ENCODE measurements at places on chromosomes 6 and 20.
A peak's percentile ranks its signal among the peaks of the same experiment; 100 is the strongest.

DNA sequence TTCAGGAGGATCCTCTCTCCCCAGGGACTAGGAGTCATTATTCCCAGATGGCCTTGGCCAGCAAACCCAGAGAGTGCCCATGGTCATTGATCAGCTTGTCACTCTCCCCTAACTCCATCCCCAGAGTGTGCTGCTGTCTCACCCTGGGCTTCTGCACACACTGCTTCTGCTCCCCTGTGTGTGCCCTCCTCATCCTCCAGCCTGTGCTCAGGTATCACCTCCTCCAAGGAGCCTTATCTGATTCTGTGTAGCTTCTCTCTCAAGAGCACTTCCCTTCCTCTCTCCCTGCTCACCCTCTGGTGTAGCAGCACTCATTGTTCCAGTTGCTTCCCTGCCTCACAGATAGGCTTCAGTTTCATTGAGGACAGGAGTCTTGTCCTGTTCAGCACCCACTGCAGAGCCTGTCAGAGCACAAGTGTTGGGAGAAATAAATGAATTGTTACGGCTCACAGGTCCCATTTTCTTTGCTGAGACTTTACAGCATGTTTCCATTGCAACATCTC, 102.4 kb downstream of the JAG1 start:
- no peak for DNase-seq

GRCh38 chr6:49097116-49097515, 365.9 kb downstream of the MMUT start:
- DNase-seq: no peak

DNA sequence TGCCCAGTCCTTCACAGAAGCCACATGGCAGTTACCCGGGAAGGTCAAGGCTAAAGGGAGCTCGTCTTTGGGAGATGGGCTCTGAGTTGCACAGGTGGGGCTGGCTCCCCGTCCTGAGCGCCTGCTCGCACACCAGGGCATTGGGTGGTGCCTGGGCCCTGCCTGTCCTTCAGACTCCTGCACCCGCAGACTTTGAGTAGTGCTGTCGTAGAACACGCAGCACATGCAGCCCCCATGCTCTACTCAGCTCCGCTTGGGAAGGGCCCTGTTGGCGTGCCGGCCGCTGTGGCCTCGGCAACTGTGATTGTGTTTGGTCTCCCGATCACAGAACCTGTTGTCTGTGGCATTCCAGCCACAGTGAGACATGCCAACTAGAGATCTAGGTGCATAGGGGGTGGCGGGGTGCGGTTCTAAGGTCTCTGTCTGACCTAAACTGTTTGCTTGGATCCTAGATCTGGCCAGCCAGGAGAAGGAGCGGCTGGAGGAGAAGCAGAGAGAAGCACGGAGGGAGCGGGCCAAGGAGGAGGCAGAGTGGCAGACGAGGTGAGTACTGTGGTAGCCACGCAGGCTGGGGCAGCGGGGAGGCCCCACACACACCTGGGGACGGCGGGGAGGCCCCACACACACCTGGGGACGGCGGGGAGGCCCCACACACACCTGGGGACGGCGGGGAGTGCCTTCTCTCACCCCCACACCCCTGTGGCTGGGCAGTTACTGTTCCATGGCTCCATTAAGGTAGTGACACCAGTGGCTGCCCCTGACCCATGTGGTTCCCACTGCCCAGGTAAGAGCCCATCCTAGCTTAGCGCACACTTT, 11.3 kb upstream of the ADRM1 start:
- DNase-seq: no peak

- DNase-seq: peak; percentile 75
Measured at GRCh38 chr6:3119040-3119723, 671 bp downstream of the BPHL start.

DNA sequence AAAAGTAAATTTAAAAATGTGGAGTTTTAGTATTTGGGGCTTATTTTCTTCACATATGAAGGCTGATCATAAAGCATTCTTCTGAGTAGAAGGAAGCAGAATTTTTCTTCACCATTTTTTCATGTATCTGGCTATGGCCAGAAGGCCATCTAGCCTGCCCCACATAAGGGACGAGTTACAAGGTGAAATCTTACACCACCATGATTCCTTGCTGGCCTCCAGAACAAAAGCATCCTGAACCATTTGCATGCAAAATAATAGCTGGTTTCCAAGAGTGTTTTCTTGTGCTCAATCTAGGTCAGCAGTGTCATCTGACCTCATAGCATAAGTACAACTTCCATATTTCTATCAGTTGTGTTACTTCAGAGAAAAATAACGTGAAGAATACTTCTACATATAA, 93.1 kb downstream of the BMP5 start:
- DNase-seq: no peak

- DNase-seq: no peak
Measured at GRCh38 chr20:45835825-45836224, 2.2 kb downstream of the SNX21 start.

- DNase-seq: peak; percentile 67
Measured at GRCh38 chr20:62023935-62024334, 41.7 kb downstream of the TAF4 start.

DNA sequence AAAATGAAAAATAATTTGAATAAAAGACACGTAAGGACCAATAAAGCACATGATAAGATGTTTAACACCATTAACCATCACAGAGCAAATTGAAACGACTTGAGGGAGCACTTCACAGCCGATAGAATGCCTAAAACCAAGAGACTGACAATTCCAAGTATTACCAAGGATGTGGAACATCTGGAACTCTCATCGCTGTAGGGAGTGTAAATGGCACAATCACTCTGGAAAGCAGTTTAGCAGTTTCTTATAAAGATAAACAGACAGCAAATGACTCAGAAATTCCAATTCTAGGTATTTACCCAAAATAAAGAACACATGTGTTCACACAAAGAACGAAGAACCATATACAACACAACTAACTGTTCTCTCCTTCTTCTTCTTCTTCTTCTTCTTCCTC, 8.5 kb upstream of the UBD start:
- DNase-seq: no peak

GRCh38 chr6:42968126-42968701, 7.7 kb downstream of the GNMT start:
- DNase-seq: no peak

DNA sequence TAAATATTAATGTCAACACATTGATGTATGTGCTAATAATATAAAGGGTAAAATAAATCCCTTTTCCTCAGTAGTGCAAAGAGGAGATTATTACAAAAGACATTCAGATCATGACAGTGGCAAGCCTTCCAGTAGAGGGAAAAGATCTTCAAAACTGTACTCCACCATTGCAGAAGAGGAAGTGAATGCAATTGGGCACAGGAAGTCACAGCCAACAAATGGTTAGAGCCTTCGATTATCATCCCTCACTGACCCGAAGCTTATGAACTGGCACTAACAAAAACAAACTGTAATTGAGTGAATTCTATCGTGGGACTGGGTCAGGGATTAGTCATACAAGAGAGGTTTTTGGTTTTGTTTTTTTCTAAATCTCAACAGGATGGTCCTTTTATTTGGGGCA, 39.3 kb upstream of the SCGN start:
- DNase-seq: no peak

GRCh38 chr20:60138256-60139220, 180.3 kb downstream of the CDH26 start:
- peak; percentile 76 for DNase-seq

- DNase-seq: no peak
Measured at GRCh38 chr6:82954937-82955577, 110.6 kb downstream of the UBE3D start.

DNA sequence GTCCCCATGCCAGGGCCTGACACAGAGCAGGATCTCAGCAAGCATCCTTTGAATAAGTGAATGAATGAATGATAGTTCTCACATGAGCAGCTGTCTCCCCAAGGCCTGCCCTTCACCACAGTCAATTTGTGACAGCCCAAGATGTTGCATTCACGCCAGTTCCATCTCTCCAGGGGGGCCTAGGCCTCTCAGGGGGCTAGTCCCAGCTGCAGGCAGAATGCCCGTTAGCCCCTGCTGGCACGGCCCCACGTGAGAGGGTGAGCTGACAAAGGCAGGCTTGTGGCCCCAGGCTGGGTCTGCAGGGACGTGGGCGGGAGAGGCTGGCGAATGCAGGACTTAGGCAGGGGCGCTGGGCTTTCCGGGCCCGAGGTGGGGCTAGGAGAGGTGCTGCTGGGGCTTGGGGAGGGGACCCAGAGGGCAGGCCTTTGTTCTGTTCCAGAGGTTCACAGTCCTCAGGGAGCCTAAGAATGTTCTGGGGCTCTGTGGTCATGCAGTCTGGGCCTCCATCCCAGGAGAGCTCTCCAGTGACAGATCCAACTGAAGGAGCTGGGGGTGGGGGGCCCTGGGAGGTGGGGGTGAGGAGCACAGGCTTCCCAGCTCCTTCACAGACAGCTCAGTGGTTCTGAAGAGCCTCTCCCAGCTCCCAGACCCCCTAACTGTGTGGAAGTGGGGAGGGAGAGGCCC, 30.5 kb upstream of the TLDC2 start:
- DNase-seq: no peak

DNA sequence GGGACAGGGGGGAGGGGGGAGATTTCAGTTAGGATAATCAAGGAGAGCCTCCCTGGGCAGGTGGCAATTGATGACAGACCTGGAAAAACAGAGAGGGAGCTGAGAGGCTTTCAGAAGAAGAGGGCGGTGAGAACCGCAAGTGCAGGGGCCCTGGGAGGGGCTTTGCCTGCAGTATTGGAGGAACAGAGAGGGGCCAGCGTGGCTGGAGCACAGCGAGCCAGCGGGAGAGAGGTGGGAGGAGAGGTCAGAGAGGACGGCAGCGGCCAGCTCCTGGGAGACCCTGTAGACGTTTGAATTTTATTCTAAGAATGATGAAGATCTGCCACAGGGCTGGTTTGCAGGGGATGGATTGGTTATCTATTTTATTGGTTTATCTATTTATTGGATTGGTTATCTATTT, 34.5 kb upstream of the NOL4L start:
- no peak for DNase-seq

DNA sequence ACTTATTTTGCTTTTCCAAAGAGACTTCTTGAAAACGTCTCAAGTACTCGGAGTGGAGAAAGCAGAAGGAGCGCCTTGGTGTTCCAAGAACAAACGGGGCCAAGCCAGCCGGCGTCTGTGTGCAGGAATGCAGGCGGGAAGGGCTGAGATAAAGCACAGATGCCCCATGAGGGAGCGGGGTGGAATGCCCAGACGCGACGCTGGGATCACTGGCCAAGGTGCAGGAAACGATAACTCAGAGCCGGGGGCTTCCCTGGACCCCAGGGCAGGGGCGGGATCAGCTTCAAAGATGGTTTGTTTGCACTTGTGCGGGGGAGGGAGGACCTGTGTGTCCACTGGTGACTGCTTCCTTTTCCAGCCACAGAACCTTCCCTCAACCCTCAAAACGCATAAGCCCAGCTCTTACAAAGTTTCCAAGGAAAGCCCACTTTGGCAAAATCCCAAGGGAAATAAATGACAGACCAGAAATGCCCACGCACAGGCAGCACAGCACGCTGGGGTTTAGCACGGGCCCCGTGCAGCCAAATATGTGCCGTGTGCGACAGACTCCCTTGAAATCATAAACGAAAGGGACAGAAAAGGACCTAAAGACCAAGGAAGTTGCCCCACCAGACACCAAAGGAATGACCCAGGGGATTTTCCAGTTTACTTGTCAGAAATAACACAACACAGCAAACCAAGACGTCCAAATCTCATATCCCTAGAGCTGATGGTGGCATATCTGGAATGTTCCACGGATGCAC, 113.9 kb downstream of the NFATC2 start:
- DNase-seq: no peak

GRCh38 chr6:149347067-149347466, 29.6 kb downstream of the TAB2 start:
- no peak for DNase-seq

DNA sequence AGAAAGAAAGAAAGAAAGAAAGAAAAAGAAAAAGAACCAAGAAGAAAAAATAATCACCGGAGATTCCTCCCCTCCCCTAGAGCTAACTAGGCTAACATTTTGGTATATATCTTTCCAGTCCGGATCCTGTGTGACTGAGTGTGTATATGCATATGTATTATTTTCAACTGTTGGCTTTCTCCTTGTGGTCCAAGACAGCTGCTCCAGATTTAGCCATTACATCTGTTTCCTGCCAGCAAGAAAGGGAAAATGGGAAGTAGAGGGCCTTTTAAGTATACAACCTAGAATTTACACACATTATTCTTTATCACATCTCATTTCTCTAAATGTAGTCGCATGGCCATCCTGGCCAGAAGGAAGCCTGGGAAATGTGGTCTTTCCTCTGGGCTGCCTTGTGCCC, 15.2 kb downstream of the SLC52A3 start:
- DNase-seq: no peak

DNA sequence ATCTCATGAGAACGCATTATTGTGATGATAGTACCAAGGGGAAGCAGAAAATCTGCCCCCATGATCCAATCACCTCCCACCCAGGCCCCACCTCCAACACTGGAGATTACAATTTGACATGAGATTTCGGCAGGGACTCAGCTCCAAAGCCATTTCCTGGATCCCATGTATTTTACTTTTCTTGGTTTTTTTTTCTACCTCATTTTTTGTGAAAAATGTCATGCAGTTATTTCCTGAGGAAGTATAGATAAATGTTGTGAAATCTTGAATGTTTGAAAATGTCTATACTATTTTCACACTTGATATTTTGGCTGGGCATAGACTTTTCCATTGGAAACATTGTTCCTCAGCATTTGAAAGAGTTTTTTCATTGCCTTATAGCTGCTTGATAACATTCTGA, 9.1 kb upstream of the BRPF3 start:
- no peak for DNase-seq

DNA sequence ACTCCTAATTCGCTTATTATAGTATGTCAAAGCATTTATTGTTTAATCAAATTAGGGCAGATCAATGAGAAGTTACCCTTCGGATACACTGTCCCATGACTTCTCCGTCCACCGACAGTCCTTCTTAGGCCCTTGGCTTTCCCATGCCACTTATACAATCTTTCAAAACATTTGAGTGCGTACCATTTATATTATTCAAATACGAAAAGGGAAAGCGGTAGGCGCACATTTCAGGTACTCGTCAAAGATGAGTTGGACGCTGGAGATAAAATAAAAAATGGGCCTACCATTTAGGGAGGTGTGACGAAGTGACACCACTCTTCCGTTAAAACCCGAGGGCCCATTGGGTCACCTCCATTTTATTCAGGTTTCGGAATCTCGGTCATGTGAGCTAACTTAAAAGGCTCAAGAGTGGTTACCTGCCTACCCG, 542 bp upstream of the AFG1L start:
- no peak for DNase-seq

DNA sequence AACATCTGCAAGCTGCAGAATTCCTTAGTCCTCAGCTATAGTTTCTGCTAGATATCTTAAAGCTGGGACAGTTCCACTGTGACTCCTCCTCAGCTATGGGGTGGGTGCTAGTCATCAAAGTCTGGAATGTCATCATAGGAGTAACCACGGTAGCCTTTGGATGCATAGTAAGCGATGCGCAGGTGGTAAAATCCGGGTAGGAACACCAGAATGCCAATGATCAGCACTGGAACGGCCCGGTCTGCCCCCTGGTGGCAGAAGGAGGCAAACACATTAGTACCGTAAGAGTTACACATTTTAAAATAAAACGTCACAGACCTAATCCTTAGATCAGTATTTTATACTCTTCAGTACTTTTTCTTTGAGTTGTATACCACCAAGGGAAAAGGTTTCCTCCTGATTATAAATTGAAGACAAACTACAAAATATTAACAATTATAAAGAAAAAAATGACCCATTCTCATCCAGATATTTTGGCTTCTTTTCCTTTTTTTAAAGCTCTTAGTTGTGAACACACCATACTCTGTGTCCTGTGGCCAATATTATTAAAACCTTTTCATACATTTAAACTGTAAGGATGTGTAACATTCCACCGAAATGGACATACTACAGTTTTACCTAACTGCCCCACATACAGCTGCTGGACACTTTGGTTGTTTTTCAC, 18.9 kb downstream of the PCNA start:
- DNase-seq: peak; percentile 78

GRCh38 chr6:6651335-6651734, 62.8 kb downstream of the LY86 start:
- DNase-seq: no peak

All from right lobe of liver (tissue), 6 donors.